Esophagus (tissue), 2 donors: ENCODE measurements at places on chromosomes 3 and 15. TPM values are rescaled to one million over a fixed set of nuclear protein-coding genes. Genes with fewer than 3 reads are reported as not detected.

Gene ZNF385D
- 0.52 TPM for polyA plus RNA-seq

Gene PLIN1
- polyA plus RNA-seq, result 1.3 TPM

Gene FOXP1
- 20.4 TPM for polyA plus RNA-seq

Gene XCR1
- 0.34 TPM for polyA plus RNA-seq

Gene OXTR
- polyA plus RNA-seq, result 1.4 TPM

Gene PARP15
- polyA plus RNA-seq, result 0.46 TPM

Gene FAM107A
- 6.3 TPM for polyA plus RNA-seq

Gene CFAP20DC
- 8.1 TPM for polyA plus RNA-seq
